ENCODE measurements at places on chromosomes 13 and 19.

- no peaks in the 10 kb centered on the region for H3K27me3 ChIP-seq
- H3K27ac ChIP-seq = no peak overlapping the region
These were observed 69.7 kb downstream of the EPS15L1 start for GRCh38 chr19:16402041-16402440.

DNA sequence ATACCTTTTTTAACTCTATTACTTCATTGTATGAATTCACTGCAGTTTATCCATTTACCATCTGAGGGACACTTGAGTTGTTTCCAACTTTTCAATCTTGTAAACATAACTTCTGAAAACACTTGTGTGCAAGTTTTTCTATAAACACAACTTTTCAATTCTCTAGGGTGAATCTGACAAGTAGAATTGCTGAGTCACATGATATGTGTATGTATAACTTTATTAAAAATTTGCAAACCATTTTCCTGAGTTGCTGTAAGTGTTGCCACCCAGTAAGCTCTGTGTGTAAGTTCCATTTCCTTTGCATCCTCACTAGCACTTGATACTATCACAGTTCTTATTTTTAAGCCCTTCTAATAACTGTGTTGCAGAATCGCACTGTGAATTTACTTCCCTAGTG, 1415.6 kb upstream of the ATXN8OS start:
- no peaks in the 10 kb centered on the region for H3K36me3 ChIP-seq
- no peak overlapping the region for H3K27ac ChIP-seq
- peaks cover 5% of the 10 kb centered on the region for H3K27me3 ChIP-seq
- no peak overlapping the region for H3K4me3 ChIP-seq

DNA sequence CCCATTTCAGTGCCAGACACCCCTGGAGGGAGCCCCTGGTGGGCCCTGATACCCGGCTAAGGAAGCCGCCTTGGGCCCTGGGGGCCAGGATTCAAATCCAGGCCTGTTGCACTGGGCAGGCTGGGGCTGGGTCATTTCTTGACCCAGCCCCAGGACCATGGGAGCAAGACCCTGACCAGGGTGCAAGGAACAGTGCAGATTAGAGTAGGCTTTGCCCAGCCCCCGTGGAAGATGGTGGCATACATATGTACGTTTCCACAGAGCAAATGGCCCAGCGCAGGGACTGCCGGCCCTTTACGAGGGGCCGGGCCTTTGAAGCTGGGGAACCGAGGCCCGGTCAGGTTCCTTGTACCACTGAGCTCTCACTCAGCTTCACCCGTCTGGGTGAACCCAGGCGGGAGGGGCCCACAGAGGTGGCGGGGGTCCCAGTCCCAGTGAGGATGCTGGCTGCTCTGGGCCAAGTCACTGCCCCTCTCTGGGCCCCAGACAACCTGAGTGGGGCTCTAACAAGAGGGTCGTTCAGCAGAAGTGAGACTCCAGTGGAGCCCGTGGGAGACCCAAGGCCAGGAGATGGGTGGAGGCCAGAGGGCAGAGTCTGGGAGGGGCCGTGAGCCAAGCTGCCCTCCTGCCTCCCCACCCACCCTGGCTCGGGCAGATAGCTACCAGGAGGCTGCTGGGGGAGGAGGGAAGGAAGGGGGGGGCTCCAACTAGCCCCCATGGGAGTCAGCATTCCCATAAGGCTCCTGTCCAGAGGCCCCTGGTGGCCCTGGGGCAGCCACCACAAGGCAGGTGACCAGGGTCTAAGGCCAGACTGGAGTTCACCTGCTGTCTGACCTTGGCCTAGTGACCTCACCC, 2.7 kb downstream of the MKNK2 start:
- DNase-seq = no peak
- peaks cover 6% of the 10 kb centered on the region for H3K36me3 ChIP-seq
- H3K4me1 ChIP-seq = peaks cover 30% of the 10 kb centered on the region
- H3K27ac ChIP-seq = no peak overlapping the region

DNA sequence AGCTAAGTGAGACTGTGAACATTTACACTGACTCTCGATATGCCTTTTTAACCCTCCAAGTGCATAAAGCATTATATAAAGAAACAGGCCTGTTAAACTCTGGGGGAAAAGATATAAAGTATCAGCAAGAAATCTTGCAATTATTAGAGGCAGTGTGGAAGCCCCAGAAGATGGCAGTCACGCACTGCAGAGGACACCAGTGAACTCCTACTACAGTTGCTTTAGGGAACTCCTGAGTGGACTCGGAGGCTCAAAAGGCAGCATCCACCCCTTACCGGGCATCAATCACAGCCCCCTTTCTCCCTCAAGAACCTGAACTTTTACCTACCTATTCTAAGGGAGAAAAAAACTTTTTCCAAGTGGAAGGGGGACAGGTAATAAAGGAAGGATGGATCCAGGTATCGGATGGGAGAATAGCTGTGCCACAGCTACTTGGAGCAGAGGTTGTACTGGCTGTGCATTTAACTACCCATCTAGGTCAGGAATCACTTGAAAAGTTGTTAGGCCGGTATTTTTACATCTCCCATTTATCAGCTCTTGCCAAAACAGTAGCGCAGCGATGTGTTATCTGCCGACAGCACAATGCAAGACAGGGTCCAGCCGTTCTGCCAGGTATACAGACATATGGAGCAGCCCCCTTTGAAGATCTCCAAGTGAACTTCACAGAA, 80.1 kb downstream of the ZNF486 start:
- no peak overlapping the region for H3K4me3 ChIP-seq
- H3K36me3 ChIP-seq = no peaks in the 10 kb centered on the region
- no peak overlapping the region for H3K27ac ChIP-seq
- no peak for DNase-seq
- H3K27me3 ChIP-seq = no peaks in the 10 kb centered on the region
- no peaks in the 10 kb centered on the region for H3K4me1 ChIP-seq

DNA sequence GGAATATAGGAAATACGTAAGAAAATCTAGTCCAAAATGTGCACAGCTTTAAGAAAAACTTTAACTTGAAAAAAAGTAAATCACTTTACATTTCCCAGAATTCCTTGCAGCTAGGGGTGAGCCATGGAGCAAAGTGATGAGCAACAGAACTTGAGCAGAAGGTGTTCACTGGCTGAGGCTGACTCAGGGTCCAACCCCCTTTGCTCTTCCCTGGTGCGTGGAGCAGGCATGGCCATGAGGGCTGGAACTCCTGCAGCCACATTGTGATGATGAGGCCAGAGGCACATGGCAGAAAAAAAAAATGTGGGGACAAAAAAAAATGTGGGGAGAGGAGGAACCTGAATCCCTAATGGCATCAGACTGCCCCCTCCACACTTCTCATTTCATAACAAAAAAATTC, 9.9 kb upstream of the PLA2G4C start:
- DNase-seq = no peak
- no peak overlapping the region for H3K27ac ChIP-seq
- H3K4me1 ChIP-seq = peaks cover 32% of the 10 kb centered on the region
- H3K36me3 ChIP-seq = peaks cover 12% of the 10 kb centered on the region
- no peaks in the 10 kb centered on the region for H3K27me3 ChIP-seq

DNA sequence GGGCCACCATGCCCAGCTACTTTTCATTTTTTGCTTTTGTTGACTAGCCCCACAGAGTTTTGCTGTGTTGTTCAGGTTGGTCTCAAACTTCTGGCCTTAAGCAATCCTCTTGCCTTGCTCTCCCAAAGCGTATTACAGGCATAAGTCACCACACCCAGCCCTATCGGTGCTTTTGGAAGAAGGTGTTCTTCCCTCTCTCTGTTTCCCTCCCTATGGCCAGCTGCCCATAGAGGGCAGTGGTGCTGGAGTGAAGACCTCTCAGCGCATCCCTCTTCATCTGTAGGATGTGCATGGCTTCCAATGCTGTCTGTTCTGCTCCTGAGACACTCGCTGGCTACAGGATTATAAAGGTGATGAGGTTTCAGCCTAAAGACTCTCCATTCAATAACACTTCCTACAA, 1.3 kb upstream of the CD22 start:
- H3K4me3 ChIP-seq = no peak overlapping the region
- DNase-seq = no peak
- H3K36me3 ChIP-seq = no peaks in the 10 kb centered on the region
- no peaks in the 10 kb centered on the region for H3K4me1 ChIP-seq
- no peak overlapping the region for H3K27ac ChIP-seq
